ENCODE measurements at places on chromosomes 13 and 19.
A peak's percentile ranks its signal among the peaks of the same experiment; 100 is the strongest.

DNA sequence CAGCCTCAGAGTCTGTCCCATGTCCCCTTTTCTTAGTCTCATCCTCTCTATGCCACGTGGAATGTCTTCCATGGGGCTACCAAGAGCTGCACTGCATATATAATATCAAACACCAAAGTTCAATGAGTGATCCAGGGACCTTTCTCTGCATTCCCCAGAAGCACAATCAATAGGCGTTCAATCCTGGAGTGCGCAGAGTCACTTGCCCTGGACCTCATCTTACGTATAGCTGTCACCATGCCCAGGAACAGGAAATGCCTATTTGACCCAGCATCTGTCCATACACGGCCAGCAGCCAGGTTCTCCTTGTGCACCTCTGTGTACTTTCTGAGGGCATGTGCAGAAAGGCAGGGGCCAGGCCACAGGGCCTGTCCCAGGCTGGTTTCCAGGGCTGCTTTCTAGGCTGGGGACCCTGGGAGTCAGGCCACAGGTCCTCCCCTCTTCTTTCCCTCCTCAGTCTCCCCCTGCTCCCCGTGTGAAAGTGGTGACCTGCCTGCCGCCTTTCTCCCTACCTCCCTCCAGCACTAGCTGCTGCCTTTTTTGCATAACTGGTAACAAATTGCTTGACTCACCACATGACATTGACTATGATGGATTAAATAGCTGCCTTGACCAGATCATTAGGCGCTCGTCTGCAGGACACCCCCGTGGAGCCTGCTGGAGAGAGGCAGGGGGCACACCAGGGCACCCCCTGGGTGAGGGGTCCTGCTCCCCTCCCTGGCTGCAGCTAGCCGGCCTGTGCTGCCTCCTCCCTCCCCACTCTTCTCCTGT, 222.0 kb downstream of the ZNF536 start:
- H3K36me3 ChIP-seq, result no peaks in the 10 kb centered on the region
- H3K4me1 ChIP-seq, result no peaks in the 10 kb centered on the region
- no peak overlapping the region for H3K4me3 ChIP-seq
- H3K27ac ChIP-seq, result no peak overlapping the region

DNA sequence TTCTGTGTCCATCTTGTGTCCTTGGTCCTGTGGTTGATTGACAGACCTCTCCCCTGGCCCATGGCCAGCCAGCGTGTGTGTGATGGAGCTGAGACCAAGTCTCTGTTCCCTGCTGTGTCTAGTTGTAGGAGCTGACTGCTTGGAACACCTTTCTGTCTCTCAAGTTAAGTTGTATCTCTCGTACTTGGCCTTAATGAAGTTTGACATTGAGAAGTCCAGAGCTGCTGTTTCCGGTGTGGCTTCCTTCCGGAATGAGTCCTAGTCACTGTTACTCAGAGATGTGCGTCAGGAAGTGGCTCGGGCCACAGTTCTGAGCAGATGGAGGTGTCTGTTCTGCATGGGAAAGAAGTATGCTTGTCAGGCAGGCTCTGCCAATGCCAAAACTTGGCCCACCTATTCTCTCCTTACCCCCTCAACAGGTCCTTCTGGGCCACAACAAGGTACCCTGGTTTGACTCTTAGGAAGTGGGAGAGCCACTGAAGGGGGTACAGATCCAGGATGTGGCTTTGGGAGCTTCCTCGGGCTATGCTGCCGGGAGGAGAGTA, 54.3 kb downstream of the GATAD2A start:
- H3K4me3 ChIP-seq, result peak overlapping the region; percentile 90
- H3K4me1 ChIP-seq, result peaks cover 75% of the 10 kb centered on the region
- peaks cover 24% of the 10 kb centered on the region for H3K36me3 ChIP-seq
- peak overlapping the region; percentile 100 for H3K27ac ChIP-seq
- DNase-seq, result peak; percentile 71
- H3K27me3 ChIP-seq, result no peaks in the 10 kb centered on the region

- no peak overlapping the region for H3K27ac ChIP-seq
- no peak overlapping the region for H3K4me3 ChIP-seq
- peaks cover 8% of the 10 kb centered on the region for H3K4me1 ChIP-seq
- DNase-seq, result no peak
- H3K27me3 ChIP-seq, result no peaks in the 10 kb centered on the region
Measured at GRCh38 chr13:40139896-40140520, 484.5 kb downstream of the COG6 start.

- DNase-seq, result no peak
- H3K27me3 ChIP-seq, result no peaks in the 10 kb centered on the region
- H3K4me3 ChIP-seq, result no peak overlapping the region
Measured at GRCh38 chr19:33385956-33386355, 12.4 kb downstream of the CEBPG start.

DNA sequence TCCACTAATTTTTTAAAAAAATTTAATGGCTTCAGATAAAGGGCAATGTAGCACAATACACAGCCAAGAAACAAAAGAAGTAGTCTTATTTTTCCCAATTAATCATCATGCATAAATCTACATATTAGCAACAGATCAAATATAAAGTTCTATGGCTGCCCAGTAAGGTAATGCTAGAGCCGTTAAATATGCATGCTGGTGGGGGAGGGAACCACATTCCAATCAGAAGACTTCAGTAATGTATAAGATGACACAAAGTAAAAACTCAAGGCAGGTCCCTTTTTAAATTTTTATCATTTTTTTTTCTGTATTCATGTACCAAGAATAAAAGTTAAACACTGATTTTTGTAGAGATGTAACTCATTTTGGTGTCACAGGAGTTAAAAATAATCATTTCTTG, 62.0 kb downstream of the MPHOSPH8 start:
- no peak overlapping the region for H3K27ac ChIP-seq
- DNase-seq, result no peak
- peaks cover 32% of the 10 kb centered on the region for H3K36me3 ChIP-seq
- H3K27me3 ChIP-seq, result no peaks in the 10 kb centered on the region
- peaks cover 14% of the 10 kb centered on the region for H3K4me1 ChIP-seq

GRCh38 chr19:48471836-48472235, 2.7 kb downstream of the CYTH2 start:
- H3K36me3 ChIP-seq, result peaks cover 2% of the 10 kb centered on the region
- peaks cover 17% of the 10 kb centered on the region for H3K4me1 ChIP-seq
- no peak for DNase-seq
- no peak overlapping the region for H3K4me3 ChIP-seq
- no peaks in the 10 kb centered on the region for H3K27me3 ChIP-seq
- H3K27ac ChIP-seq, result no peak overlapping the region

All from activated naive CD8-positive, alpha-beta T cell treated with anti-CD3 and anti-CD28 coated beads for 36 hours (primary cell).